ENCODE measurements at places on chromosomes 6 and 20. TPM values are rescaled to one million over a fixed set of nuclear protein-coding genes. Genes with fewer than 3 reads are reported as not detected.

GRCh38 chr6:40807484-40807883 lies 220.3 kb upstream of the LRFN2 start:
- no peak for DNase-seq

Gene HSPA1L
- total RNA-seq, result 3.3 TPM

DNA sequence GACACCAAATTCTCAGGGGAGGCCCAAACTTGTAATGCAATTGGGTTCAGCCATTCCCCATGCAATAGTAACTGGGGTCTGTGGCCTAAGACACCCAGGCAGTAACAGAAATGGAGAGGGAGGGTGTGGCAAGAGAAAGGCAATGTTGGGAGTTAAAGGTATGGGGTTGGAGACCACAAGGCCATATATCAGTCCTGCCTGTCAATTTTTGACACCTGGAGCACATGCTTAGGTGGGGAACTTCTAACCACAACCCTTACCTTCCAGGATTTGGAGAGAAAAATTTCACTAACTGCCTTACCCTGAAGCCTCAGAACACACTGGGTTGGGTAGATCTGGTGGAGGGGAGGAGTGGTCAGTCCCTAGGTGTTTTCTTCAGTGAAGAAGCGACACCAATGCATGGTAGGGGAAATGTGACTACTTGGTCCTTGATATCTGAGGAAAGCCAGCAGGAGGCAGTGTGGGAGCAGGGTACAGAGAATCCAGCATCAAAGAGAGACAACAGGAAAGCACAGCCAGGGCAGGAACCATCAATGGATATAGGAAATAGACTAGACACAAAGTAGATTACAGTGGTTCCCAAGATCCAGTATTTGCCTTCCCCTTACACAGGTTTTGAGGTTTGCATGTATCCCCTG lies 6.8 kb upstream of the USP49 start:
- peak; percentile 75 for DNase-seq

- no peak for DNase-seq
These were observed 493.9 kb upstream of the MARCKS start for GRCh38 chr6:113363048-113363798.

Gene ETV7
- total RNA-seq, result 13.4 TPM

All from activated CD4-positive, alpha-beta T cell treated with anti-CD3 and anti-CD28 coated beads, Interleukin-2, amount 10 ng/mL, durations not matched to agents 7 days and 5 days (primary cell).